Stimulated activated CD8-positive, alpha-beta memory T cell treated with anti-CD3 and anti-CD28 coated beads, Interleukin-15, amount 100 ng/mL, for 24 hours (primary cell): ENCODE measurements at places on chromosomes 4 and X.

DNA sequence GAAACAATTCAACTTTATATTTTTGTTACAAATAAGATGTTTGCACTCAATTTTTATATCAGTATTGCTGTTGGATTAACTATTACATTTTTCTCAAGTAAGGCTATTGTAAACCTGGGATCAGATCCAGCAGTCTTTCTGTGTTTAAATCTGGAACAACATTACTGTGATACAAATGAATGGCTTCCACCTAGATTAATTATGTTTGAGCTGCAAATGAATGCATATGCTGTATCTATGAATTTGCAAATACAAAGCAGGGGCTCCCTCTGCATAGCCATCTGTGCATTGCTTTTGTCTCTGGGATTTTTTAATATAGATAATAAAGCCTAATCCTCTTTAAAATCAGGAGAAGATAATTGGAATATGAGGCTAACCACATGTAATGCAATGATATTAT lies 69.8 kb upstream of the NEIL3 start:
- no peak for DNase-seq

DNA sequence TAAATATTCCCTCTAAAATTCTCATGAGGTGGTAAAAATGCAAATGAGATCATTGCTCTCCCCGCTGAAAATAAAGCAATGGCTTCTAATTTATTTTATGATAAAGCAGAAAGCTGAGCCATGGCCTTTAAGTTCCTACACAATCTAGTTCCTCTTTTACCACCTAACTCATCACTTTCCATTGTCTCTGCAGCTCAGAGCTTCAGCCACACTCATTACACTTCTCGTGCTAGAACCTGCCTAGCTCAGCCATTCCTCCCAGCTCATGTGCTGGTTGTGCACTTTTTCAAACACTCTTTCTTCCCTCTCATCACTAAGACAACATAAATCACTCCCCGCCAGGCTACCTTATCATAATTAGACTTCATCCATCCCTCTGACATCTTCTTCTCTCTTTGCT lies 1112.1 kb upstream of the PRKX start:
- DNase-seq: no peak

- DNase-seq: no peak
These were observed 70.2 kb downstream of the FRYL start for GRCh38 chr4:48709901-48710300.

DNA sequence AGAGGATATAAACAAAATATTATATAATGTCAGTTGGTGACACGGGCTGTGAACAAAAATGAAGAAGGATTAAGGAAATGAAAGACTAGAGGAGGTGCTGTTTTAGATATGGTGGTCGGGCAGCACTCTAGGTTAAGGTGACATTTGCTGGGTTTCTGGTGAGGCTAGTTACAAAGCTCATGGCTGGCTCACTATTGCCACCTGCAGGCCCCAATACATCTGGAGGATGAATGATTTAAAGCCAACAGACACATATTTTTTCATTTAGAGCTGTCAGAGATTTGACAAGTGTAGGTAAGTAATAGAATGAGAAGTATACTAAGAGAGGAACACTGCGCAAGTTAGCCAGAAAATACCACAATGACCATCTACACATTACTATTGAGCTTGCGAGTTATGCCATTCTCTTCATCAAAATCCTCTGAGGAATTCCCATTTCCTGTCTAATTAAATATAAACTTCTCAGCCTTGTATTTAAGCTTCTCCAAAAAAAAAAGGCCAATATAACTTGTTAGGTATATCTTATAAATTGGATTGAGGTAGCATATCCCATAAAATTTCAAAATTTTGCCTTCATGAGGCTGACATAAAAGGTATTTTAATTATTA lies 6.4 kb upstream of the FGG start:
- no peak for DNase-seq

GRCh38 chr4:83010522-83011318 lies at the start of gene LIN54:
TSS of gene LIN54 (minus strand) at chr4:83010823. CDS start at chr4:82984844, 25,979 bp downstream.
- DNase-seq: peak; percentile 61

- no peak for DNase-seq
These were observed 26.3 kb downstream of the POLA1 start for GRCh38 chrX:24720036-24720435.
